ENCODE measurements at places on chromosomes 1 and 21.
A peak's percentile ranks its signal among the peaks of the same experiment; 100 is the strongest.

- no peak for DNase-seq
These were observed 27.6 kb upstream of the CLDN14 start for GRCh38 chr21:36507397-36508018.

DNA sequence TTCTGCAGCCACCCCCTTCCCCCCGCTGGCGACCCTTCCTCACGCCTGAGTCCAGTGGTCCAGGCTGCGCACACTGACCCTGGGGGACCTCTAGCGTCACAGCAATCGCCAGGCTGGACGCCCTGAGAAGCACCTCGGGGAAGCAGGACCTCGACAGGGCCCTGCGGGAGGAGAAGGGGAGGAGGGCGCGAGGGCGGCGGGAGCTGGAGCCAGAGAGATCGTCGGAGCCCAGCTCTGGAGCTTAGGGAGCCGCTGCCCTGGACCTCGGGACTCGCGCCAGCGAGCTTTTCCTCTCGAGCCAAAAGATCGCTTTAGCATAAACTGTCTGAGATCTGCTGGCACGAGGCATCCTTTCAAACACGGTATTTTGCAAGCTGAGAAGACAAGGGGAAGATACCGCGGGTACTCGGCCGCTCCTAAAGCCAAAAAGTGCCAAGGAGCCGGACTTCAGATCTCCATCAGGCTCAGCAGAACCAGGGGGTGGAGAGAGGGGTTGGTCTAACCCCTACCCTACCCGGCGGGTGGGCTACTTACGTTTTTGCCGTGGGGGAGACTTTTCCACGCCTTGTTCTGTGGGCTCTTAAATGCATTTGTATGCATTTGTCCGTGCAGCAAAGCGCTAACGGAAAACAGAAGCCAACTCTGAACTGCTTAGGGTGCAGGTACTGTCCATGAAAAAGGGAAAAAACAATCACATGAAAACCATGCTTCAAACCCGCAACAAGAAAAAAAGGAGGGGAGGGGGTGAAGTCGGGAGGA lies 586 bp downstream of the COL24A1 start:
- DNase-seq = no peak

DNA sequence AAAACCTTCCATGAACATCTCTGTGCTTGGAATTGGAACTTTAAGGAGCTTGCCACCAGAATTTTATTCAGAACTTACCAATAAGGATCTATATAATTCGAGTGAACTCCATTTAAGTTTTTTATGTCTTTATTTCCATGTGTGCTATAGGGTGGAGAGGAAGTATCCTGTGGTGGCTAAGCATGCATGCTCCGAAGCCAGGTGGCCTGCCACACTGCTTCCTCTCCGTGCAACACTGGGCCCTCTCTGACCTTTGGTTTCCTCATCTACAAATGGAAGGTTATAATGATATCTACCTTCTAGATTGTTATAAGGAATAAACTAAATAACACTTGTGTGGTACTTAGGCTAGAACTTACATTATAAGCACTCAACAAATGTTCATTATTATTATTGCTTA lies 382.1 kb downstream of the PTPRC start:
- DNase-seq = no peak

GRCh38 chr1:84352298-84353106 lies 45.8 kb upstream of the DNASE2B start:
- no peak for DNase-seq

DNA sequence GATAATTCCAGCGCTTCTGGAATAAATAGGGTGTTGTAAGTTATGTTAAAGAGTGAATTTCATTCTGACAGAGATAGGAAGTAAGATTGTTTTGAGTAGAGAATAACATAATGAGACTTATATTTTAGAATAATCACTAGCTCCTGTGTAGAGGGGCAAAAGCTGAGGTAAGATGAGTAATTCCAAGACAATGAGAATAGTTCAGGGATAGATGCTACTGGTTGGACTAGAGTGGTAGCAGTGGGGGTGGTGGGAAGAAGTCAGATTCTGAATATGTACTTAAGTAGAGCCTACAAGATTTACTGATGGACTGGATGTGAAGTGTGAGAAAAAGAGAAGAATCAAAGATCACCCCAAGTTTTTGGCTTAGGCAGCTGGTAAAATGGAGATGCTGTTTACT lies 23.3 kb upstream of the MOV10 start:
- DNase-seq = no peak

- no peak for DNase-seq
These were observed 19.8 kb downstream of the PLA2G2E start for GRCh38 chr1:19903621-19904020.

GRCh38 chr1:96362623-96363022 lies 359.0 kb upstream of the PTBP2 start:
- peak; percentile 94 for DNase-seq

DNA sequence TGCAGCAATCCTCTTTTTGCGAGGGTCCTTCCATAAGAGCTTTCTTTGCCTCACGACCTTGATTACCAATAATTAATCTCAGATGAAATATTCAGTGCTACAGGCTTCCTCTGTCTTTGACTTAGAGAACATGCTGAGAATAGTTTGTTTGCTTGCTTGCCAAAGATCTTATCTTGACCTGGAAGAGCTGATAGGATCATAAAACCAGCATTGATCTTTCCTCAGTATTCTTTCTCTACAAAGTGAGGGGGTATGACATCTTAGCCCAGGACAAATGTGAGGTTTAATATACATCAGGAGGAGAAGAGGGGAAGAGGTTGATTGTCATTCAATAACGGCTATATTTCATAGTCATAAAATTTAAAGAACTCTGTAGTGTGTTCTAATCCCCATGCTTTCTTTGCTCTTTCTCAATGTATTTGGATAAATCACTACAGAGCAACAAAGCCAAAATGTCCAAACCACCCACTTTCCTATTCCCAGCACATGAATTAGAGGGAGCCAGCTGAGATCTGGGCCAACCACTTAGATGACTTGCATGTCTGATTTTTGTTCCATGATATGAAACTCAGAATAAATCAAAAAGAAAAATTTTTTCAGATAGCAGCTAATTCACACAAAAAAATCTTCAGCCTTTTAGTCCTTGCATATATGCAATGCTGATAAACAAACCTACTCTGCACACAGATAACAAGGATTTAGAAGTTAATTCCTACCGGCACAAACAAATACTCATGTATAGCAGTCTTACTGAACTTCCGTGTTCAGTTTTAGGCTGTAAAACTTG lies 50.5 kb upstream of the IPO9 start:
- DNase-seq = no peak
